ENCODE measurements at places on chromosomes 7 and 10. TPM values are rescaled to one million over a fixed set of nuclear protein-coding genes. Genes with fewer than 3 reads are reported as not detected.

Gene PNLIPRP3
- not detected for total RNA-seq

Gene DDC
- total RNA-seq, result not detected

Gene CAMK2B
- not detected for total RNA-seq

Gene NPY
- total RNA-seq, result not detected

Gene PCLO
- 2.7 TPM for total RNA-seq

GRCh38 chr10:71234970-71235685 lies 22.8 kb downstream of the UNC5B start:
- DNase-seq, result peak; percentile 81

GRCh38 chr7:29825775-29826529 lies 19.6 kb downstream of the WIPF3 start:
- peak; percentile 77 for DNase-seq

- no peak for DNase-seq
These were observed 8.7 kb downstream of the ZNF365 start for GRCh38 chr10:62382831-62383230.

GRCh38 chr7:1130021-1130990 lies 29.7 kb downstream of the ZFAND2A start:
- no peak for DNase-seq

GRCh38 chr7:112546723-112547513 lies 66.1 kb downstream of the LSMEM1 start:
- DNase-seq, result no peak

GRCh38 chr7:85773116-85773728 lies 586.4 kb upstream of the SEMA3D start:
- peak; percentile 17 for DNase-seq

- DNase-seq, result no peak
These were observed 54.4 kb upstream of the FAM133B start for GRCh38 chr7:92644406-92645113.

GRCh38 chr10:98748298-98748697 lies 301.6 kb upstream of the HPS1 start:
- DNase-seq, result peak; percentile 12

- no peak for DNase-seq
These were observed 191.9 kb downstream of the MAD1L1 start for GRCh38 chr7:2040893-2041270.

GRCh38 chr7:23389701-23390100 lies 80.6 kb downstream of the IGF2BP3 start:
- no peak for DNase-seq

GRCh38 chr10:86434656-86435055 lies 68.1 kb upstream of the GRID1 start:
- DNase-seq, result no peak

DNA sequence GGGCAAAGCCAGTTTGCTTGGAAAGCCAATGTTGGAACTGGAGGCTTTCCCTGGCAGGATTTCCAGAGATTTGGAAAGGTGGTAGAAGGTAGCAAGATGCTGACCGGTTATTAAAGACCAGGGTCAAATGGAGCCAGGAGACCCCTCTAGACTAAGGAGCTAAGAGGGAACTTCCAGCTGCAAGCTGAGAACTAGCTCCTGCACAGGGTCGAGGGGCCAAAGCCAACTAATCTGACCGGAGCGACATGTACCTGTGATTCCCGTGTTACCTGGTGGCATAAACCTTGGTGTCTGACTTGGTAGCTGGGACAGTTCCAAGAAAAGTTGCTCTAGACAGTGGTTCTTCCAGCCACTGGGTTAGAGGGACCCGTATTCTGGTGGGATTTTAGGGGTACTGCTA lies 41.8 kb downstream of the SPDYE5 start:
- no peak for DNase-seq

DNA sequence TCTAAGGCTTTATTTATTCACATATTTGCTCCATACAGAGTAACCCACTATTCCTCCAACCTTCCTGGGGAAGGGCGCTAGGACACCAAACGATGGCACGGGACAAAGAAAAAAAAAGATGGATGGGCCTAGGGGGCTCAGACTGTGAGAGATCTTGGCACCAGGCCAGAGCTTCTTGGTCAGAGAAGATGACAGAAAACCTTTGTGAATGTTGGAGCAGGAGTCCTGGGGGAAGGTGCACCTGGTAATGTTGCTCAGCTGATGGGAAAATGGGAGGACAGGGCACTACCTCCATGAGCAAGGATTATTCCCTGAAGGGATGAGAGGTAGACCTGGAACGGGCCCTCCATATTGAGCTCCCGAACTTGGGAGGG lies 1.4 kb upstream of the SH3PXD2A start:
- no peak for DNase-seq

- DNase-seq, result no peak
These were observed 89.0 kb downstream of the SEMA3A start for GRCh38 chr7:84105586-84105985.

DNA sequence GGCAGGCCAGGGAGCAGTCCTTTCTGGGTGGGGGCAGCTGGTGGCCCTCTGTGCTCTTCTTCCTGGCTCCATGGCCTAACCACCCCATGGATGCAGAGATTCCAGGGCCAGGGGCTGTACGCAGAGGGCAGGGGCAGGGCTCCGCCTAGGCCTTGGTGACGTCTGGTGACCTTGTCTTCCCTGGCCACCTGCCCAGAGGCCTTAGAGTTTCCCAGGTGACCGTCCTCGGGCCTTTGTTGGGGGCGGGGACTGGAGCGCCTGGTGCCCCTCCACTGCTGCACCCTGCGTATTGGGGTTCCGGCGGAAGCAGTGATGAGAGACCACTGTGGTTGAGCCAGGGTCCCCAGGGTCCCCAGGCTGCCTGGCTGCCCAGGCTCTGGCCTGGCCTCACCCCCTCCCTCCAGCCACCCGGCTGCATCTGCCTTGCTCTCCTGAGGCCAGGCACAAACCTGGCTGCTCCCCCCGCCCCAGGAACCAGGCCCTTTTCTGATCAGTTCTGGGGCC lies 10.3 kb downstream of the PWWP2B start:
- DNase-seq, result no peak

- DNase-seq, result peak; percentile 86
These were observed 336.9 kb upstream of the NPSR1 start for GRCh38 chr7:34320926-34321661.
